Right atrium auricular region (tissue), 2 donors: ENCODE measurements at places on chromosomes 5 and 9.

GRCh38 chr9:16870596-16871335, at the start of gene BNC2:
TSS of gene BNC2 (minus strand) at chr9:16870670. CDS start at chr9:16870648, 22 bp downstream.
- DNase-seq, result peak; percentile 64

DNA sequence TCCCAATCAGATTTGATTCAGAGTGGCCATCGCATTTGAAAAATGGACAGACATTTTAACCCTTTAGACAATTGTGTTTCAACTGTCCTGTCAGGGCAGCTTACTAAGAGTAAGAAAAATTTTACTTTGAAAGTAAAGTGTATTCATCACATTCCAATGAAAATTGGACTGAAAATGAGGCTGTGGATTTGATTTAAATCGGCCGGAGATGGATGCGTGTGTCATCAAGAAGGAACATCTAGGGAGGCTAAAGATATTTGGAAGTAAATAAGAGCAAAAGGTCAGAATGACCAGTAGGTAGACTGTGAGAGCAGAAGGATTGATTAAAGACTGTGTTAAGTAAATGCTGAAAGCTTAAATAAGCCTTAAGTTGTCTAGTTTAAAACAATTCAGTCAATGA, 1.5 kb downstream of the ZCCHC7 start:
- DNase-seq, result no peak

- DNase-seq, result no peak
These were observed 5.7 kb upstream of the C5orf46 start for GRCh38 chr5:147912011-147912410.

GRCh38 chr9:112867275-112867991, 23.2 kb downstream of the SLC46A2 start:
- no peak for DNase-seq

DNA sequence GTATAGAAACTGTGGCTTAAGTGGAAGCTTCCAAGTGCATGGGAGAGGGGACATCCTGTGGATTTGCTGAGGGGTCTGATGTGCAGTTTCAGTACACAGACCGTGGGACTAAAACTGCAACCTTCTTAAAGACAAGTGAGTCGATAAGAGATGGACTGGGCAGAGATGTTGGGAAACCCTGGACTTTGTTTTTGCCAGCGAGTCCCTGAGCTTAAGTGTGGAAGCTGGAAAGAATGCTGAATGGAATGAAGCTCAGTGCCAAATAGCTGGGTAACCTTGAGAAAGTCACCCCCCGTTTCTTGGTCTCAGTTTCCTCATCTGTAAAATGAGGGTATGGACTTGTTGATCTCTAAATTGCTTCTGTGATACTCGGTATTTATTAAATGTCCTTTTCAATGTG, 37.3 kb upstream of the KLF9 start:
- DNase-seq, result no peak

DNA sequence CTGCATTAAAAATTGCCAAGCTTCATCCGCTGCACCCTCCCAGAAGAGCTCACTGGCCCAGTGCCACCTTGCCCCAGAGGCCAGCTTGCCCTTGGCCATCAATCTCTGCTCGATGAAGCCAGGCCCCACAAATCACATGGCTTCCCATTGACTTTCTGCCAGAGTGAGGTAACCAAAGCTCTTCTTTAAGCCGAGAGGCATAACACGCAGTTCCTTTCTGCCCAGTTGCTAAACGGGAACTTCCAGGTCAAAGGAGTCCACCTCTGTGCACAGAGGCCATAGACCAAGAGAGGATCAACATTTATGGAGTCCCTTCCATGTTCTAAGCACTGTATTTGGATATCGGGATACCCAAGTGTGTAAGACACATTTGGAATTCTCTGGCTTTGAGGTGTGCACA, 208.8 kb downstream of the KIF4B start:
- DNase-seq, result no peak

GRCh38 chr9:129141066-129142041, 30.1 kb downstream of the PTPA start:
- DNase-seq, result peak; percentile 90

DNA sequence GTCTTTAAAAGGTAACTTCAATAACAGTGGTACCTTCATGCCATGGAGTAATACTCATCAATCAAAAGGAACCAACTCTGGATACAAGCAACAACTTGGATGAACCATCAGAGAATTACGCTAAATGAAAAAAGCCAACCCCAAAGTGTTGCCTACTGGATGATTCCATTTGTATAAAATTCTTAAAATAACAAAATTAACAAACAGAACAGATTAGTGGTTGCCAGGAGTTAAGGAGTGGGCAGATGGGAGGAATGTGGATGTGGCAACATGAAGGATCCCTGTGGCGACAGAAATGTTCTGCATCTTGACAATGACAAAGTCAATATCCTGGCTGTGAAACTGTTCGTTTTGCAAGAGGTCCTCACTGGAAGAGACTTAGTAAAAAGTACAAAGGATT, 50.5 kb downstream of the SPTLC1 start:
- DNase-seq, result no peak
